ENCODE measurements at places on chromosomes 5 and 9.

- no peak for DNase-seq
These were observed 180.5 kb downstream of the NFIB start for GRCh38 chr9:14133394-14133793.

- DNase-seq = no peak
These were observed 27.6 kb downstream of the FGF1 start for GRCh38 chr5:142658278-142658677.

- DNase-seq = no peak
These were observed 130.9 kb upstream of the SLC30A5 start for GRCh38 chr5:68962757-68963484.

- DNase-seq = no peak
These were observed 227.4 kb downstream of the NR3C1 start for GRCh38 chr5:143176048-143176447.

DNA sequence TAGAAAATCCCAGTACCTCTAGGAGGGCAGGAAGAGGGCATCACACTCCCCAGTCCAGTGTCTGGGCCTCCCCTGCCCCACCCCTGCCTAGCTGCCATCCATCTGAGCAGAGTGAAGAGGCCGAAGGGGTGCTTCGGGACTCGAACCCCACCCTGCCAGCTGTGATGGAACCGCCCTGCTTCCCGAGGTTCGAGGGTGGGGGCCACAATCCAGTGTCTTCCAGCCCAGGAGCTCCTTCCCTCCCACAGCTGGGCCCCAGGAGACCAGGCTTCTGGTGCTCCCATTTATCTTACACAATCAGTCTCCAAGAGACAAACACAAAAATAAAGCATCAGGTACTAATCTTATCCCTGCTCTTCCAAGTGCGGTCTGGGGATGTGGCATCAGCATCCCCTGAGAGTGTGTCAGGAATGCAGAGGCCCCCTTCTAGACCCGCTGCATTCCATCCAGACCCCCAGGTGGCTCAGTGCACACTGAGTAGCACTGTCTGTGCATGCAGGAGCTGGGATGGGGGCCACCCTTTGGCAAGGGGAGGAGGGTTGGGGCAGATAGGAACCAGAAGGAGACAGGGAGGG lies 122.8 kb upstream of the TBC1D2 start:
- no peak for DNase-seq

- no peak for DNase-seq
These were observed 1069.9 kb downstream of the EFNA5 start for GRCh38 chr5:106600803-106601202.
